ENCODE measurements at places on chromosomes 3 and 15.

DNA sequence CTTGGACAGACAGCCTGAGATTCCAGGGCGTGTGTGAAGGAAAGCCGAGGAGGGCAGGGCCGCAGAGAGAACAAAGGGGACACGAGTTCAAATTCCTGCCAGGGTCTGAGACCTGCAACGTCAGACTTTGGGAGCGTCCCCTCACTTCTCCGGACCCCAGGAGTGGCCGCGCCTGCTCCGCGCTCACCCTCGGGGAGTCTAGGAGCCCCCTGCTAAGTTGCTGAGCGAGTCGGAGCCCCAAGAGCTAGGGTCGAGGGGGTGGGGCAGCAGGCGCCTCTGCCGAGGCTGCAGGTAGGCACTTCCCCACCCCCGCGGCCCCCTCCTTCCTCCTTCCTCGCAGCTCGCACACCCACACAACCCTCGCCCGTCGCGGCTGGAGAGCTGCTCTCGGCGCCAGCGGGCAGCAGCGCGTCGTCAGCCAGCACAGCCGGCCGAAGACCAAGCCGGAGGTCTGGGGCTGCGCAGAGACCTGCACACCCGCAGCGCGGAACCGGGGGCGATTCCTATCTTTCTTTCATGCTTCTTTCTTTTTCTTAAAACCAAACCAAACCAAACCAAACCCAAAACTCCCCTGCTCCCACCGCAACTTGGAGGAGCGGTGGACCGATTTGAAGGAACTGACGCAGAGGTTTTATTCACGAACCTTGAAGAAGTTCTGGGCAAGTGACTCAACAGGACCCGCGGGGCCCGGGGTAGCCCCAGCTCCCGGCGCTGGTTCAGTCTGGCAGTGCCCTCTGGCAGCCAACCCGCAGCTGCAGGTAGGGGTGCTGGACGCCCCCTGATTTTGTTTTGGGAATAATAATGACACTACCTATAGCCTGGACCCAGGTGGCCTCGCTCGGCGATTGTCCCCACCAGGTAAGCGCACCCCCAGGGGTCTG lies at the start of gene ANKRD34C:
Gene ANKRD34C, plus strand, starts transcription at position 352 of the 881 bp plus-strand sequence. CDS start 10,563 bp downstream, outside the sequence.
- DNase-seq, result no peak

GRCh38 chr15:70522323-70522966 lies 240.9 kb downstream of the UACA start:
- no peak for DNase-seq

DNA sequence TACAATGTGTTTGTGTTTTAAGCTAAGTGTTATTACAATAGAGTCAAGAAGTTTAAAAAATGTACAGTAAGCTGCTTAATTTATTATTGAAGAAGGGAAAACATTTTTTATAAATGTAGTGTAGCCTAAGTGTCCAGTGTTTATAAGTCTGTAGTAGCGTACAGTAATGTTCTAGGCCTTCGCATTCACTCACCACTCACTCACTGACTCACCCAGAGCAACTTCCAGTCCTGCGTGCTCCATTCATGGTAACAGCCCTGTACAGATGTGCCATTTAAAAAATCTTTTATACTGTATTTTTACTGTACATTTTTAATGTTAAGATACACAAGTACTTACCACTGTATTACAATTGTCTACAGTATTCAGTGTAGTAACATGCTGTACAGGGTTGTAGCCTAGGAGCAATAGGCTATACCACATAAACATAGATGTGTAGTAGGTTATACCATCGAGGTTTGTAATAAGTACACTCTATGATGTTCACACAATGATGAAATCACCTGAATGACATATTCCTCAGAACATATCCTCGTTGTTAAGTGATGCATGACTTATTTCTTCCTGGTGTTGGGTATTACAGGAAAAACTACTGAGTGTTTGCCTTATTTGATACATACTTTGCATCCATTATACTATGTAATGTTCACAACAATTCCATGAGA lies 156.6 kb upstream of the NUDT16 start:
- no peak for DNase-seq

- DNase-seq, result no peak
Measured at GRCh38 chr3:141306922-141307321, 61.4 kb upstream of the ZBTB38 start.

- no peak for DNase-seq
Measured at GRCh38 chr15:62348623-62349022, 183.5 kb upstream of the C2CD4B start.

GRCh38 chr3:4060064-4060463 lies 243.1 kb upstream of the SETMAR start:
- DNase-seq, result no peak

DNA sequence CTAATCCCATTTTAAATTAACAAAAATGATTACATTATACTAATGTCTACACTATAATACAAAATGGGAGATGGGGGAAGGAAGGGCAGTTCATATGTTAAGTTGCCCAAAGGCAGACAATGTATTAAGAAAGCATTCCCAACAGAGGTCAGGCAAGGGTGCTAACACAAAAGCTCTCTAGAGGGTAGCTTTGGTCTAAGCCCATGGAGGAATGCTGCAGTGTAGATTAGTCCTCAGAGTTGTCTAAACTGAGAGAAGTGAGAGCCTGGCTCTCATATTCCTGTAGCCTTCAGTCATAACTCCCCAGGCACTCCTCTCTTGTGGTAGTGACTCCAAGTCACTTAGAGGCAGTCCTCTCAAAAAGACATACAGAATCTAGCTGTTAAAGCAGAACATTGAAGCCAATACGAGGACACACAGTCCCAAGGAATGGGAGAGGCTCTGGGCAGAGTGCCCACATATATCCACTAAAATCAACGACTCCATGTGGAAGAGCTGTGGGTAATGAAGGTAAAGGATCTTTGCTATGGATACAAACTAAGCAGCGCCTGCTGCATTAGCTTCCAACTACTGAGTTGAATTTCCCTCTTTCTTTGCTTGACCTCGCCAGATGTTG lies 14.5 kb downstream of the NEK10 start:
- no peak for DNase-seq

DNA sequence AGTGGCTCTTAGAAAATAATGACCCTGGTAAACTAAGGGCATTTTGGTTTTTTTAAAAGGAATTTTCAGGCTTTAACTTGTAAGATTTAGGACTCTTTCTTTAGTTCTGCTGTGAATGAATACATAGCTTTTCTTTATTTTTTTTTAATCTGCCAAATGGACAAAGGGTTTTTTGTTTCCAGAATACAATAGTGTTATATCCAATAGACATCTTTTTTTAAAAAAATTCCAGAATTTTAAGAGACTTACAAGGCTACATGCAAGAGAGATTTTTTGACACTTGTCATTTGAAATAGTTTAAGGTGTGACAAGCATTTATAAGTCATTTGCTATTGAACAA lies 38.1 kb downstream of the SETMAR start:
- no peak for DNase-seq

DNA sequence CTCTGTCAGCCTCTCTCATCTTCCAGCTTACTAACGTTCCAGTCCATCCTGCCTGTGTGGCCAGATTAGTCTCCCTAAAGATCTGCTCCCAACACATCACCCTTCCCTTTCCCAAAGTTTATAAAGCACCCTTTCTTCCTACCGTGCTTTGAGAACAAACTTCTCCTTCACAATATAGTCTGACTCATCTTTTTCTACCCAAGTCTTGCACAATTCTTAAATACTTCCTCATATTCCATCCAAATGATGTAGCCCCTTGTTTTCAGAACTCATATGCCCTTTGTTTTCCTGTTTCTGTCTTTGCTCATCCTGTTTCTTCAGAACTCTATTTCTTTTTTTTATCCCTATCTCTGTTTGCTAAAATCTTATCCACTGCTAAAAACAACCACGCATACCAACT lies 326.8 kb downstream of the MFSD1 start:
- DNase-seq, result no peak

All from NCI-H1930 (cell line).